ENCODE measurements at places on chromosomes 16 and 17. TPM values are rescaled to one million over a fixed set of nuclear protein-coding genes. Genes with fewer than 3 reads are reported as not detected.

GRCh38 chr16:82542714-82543113 lies 84.1 kb upstream of the CDH13 start:
- no peak for DNase-seq

- no peak for DNase-seq
These were observed 2.4 kb upstream of the C1QTNF8 start for GRCh38 chr16:1098266-1098991.

DNA sequence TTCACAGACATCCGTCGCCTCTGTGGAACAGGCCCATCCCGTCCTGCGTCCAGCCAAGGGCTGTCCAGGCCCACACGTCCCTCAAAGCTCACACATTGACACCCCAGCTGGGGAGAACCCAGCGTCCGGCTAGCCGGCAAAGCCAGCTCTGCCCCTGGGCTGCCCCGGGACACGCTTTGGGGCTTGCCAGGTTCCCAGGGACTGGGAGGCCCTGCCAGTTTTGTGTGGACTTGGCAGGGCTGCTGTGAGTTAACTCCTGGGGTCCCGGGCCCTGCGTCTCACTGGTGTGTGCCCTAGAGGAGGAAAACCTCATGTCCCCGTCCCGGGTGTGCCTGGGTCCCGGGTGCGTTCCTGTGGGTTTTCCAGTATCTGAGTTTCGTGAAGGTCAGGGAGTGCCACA lies 6.3 kb downstream of the SOX8 start:
- no peak for DNase-seq

GRCh38 chr16:56108056-56108471 lies 83.2 kb upstream of the GNAO1 start:
- DNase-seq: no peak

SUPT4H1 gene
- total RNA-seq: 50.0 TPM

OTOP3 gene
- not detected for total RNA-seq

KRT12 gene
- total RNA-seq: not detected

MMP2 gene
- 136 TPM for total RNA-seq

TMC7 gene
- total RNA-seq: 0.63 TPM
